CD8-positive, alpha-beta memory T cell (primary cell): ENCODE measurements at places on chromosomes 1 and 21.

DNA sequence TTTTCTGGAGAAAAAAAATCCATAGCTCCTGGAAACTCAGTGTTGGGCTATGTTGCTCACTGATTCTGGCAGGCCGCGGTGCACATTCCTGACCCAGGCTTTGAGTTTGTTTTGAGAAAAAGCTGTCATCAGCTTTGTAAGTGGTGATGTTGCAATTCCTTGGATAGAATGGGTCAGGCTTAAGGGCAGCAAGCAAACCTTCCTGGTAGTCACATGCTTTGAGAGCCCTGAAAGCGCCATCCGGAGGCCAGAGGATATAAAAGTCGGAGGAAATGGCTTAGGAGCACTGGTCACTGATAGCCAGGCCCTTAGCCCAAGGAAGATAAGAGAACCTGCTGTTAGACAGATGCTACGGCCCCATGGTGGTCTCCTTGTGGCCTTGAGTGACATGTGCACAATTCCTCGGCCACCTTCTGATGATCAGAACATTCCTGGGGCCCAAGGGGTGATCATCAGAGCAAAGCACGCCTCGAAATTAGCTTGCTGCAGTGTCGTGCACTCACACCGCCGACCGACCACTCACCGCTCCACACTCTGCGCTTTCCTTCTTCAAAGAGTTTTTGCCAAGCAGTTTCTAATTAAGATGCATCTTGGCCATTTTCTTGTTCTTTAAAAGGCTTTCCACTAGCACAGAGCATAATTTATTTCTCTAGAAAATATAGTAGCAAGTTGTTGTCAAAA is 78.6 kb downstream of the MAN1C1 start:
- no peak for DNase-seq

- no peak for DNase-seq
Measured at GRCh38 chr1:39631361-39632322, 7.8 kb downstream of the HEYL start.

DNA sequence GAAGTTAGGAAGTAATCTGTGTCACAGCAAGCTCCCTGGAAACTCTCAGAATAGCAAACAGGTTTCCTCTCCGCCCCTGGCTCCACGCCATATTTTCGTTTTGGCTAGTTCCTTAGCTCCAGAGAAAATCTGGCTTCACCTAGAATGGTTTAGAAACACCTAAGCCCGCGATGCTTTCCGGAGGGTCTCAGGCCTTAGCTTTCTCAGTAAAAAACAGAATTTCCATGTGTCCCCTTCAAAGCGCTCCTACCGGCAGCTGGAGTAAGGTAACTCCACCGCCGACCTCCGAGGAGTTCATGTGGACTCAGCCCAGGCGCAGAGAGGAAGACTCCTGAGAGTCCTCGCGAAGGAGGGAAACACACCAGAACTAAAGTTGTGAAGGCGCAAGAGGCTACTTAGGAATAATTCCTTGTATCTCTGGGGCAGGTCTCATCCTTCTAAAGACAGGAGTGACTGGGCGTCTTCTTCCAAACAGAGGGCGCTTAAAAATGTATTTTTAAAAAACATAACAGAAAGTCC is 406 bp downstream of the KIAA0040 start:
- no peak for DNase-seq

GRCh38 chr1:111908011-111908621 is 81.4 kb downstream of the KCND3 start:
- DNase-seq = no peak

DNA sequence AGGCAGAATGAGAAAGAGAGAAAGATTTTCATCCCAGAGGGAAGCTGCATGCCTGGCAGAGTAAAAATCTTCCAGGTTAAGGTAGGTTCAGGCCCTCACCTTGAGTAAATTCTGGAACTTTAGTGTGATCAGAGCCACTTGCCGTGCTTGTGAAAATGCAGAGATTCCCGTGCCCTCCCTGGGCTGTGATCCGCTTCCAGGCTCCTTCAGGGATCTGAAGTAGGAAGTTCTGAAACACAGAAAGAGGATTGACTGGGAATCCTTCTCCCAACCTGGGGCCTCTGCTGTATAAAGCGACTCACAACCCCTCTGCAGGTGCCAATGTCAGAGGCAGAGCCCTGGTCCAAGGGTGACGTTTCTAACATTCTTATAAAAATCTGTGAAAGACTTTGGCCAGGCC is 26.6 kb downstream of the NUAK2 start:
- DNase-seq = no peak

DNA sequence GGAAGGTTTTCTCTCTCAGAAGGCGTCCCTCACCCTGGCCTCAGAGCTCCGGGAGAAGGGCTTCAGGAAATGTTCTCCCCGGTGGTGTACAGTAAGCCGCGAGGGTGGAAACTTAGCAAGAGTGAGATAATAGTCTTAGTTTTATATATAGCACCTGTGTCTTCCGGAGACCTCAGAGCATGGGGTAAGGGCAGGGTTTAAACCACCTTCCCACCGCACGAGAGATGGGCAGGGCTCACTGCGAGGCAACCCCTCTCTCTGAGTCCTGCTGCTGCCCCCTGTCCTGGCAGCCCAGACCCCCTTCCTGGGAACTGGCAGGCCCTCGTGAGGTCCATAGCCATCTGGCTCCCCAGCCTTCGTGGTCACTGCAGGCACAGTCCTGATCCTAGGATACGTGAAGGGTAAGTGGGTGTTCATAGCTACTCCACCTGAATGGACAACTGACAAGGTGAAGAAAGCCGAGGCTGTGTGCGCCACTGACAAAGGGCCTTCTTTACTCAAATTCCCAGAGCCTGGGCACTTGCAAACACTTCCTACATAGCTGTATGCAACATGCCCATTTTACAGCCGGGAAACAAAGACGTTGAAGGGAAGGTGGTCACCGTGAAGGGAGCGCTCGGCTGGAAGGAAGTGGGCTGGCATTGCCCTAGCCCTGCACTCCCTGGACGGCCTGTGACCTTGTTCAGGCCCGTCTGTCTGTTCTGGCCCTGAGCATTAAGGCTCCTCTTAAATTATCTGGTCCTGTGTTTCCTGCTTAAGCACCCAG is 26.9 kb downstream of the ITPKB start:
- peak; percentile 83 for DNase-seq

DNA sequence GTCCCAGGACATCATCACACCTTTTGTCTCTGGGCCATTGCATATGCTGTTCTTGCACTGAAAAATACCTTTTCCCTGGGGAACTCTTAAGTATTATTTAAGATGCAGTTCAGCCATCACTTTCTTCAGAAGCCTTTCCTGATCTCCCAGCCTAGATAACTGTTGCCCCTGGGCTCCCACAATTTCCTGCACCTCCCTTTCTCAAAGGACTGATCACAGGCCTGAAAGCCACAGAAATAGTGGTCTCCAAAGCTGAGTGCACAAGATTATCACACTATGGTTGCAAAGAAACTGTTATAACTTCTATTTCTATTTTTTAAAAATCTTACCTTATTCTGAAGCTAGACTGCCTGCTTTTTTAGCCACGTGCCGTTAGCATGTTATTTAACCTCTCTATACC is 2.8 kb upstream of the ZSCAN20 start:
- DNase-seq = no peak

GRCh38 chr1:195958131-195958530 is 650.1 kb downstream of the KCNT2 start:
- DNase-seq = no peak

DNA sequence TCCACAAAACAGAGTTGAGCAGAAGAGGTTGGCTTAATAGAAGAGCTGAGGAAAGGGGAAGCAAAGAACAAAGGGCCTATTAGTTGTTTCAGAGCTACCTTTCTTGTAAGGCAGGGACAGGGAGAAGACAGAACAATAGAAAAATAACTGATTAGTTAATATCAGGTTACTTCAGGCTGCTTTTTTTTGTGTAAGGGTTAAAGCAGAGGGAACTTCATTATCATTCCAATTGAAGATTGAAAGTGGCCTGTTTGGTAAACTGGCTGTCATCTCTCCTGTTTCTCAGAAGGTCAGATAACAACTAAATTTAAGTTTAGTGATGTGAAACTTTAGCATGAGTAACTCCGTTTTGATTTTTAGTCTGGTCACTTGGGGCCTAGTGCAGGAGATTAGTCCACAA is 22.3 kb downstream of the CDC42 start:
- DNase-seq = no peak

DNA sequence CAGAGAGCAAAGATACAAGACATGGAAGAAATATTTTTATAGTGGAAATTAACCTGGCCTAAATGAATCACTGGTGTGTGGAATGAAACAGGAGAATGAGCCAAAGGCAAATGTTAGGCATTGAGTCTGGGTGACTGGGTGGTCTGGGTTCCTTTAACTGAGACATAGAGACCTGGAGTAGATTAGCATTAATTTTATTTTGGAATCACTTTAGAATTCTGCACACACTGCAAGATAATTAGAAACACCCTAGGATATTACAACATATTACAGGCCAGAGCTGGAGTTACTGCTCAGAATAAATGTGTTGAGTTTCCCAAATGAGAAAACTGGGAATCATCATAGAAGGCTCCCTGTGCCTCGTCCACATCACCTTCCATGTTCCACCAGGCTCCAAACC is 85.5 kb downstream of the PLPPR5 start:
- DNase-seq = no peak

GRCh38 chr1:15308621-15309027 is 61.6 kb downstream of the FHAD1 start:
- DNase-seq = no peak

DNA sequence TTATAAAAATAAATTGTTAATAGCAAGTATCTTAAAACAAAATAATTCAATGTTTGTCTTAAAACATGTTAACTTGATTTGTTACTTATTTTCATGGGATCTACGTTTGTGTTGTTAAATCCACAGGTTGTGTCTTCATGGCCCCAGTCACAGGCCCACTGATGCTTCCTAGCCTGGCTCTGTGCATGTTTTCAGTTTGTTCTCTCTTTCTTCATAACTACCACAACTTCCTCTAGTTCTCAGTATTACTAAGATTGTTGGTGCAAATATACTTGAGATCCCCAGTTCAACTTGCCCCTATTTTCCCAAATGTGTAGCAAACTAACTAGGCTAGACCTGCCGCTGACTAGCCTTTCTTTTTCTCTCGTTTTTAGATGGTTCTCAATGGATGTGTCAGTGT is 250.5 kb downstream of the NRIP1 start:
- no peak for DNase-seq

- DNase-seq = no peak
Measured at GRCh38 chr1:25672763-25673409, 56.3 kb downstream of the MAN1C1 start.

- no peak for DNase-seq
Measured at GRCh38 chr1:203424861-203425662, 50.5 kb upstream of the PRELP start.

DNA sequence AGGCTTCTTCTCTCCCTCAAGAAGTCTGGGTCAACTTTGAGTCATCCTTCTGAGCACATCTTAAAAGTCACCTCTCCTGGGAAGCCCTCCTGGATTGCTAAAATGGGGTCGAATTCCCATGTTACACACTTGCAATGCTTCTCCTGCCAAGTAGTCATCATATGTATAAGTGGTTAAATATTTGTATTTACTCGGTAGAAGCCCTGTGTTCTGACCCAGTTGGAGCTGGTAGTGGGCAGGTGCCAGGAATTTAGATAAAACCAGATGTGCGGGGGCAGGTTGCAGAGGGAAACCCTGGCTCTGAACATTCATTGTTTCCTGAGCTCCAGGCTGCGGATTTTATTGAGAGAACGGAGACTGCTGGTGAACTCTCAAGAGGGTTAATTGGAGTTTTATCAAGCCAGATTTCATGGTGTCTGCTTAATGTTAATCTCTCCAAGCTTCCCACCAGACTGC is 52.8 kb upstream of the RPL11 start:
- DNase-seq = no peak

- DNase-seq = no peak
Measured at GRCh38 chr1:14404862-14405301, 193.6 kb upstream of the KAZN start.

DNA sequence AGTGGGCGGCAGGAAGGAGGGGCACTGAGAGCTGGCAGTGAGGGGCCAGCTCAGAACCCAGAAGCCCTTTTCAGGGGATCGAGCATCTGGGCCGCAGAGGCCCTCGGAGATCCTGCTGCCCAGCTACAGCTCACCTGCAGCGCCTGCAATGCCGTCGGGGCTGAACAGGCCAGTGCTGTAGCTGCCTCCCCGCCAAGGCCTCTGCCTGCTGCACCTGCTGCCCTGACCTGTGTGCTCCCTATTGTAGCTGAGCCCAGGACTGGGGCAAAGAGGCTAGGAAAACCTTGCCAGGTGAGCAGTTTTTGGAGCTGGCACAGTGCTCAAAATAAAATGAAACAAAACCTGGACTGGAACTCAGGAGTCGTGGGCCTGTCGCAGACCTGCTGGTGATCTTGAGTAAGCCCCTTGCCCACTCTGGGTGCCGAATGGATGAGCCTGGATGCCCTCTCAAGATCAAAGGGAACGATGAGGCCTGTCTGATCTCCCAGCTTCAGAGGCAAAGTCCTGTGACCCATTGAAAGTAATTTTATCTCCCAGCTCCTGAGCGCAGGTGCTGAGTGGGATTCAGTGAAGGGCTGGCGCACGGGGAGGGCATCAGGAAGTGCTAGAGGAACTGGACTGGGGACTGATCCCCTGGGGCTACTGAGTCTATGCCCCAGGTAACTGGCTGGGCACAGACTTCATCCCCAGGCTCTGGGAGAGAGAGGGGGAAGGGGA is 154.6 kb downstream of the FOXD2 start:
- DNase-seq = no peak

DNA sequence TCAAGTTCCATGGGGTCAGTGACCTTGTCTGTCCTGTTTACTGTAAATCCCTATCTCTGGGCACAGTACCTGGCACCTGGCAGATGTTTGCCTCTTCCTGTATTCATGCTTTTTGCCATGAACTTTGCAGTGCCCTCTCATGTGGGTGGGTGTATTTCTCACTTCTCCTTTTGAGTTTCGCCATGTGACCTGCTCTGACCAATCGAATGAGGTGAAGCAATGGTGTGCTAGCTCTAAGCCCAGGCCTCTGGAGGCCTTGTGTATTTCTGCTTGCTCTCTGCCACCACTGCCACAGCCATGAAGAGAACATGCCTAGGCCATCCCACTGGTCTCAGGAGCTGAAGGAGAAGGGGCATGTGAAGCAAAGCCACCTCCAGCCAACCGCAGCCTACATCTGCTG is 185.5 kb upstream of the ZC3H12A start:
- no peak for DNase-seq

DNA sequence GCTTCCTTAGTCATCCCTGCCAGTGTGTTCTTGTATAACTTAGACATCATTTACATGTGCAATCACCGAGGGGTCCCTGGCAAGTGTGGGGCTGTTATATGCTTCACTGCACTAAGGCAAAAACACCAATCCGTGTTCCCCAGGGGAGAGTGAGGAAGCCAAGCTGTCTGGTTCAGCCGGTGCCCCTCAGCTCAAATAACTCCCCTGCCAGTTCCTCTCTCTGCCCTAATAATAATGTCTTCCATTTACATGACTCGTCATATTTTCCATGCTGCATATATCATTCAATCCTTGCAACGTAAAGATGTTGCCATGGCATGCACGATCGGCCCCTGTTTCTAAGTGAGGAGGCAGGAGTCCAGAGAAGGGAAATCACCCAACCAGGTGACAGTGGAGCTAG is 24.4 kb upstream of the NDC1 start:
- no peak for DNase-seq
